Tibial artery (tissue), 4 donors: ENCODE measurements at places on chromosomes 4 and X.

DNA sequence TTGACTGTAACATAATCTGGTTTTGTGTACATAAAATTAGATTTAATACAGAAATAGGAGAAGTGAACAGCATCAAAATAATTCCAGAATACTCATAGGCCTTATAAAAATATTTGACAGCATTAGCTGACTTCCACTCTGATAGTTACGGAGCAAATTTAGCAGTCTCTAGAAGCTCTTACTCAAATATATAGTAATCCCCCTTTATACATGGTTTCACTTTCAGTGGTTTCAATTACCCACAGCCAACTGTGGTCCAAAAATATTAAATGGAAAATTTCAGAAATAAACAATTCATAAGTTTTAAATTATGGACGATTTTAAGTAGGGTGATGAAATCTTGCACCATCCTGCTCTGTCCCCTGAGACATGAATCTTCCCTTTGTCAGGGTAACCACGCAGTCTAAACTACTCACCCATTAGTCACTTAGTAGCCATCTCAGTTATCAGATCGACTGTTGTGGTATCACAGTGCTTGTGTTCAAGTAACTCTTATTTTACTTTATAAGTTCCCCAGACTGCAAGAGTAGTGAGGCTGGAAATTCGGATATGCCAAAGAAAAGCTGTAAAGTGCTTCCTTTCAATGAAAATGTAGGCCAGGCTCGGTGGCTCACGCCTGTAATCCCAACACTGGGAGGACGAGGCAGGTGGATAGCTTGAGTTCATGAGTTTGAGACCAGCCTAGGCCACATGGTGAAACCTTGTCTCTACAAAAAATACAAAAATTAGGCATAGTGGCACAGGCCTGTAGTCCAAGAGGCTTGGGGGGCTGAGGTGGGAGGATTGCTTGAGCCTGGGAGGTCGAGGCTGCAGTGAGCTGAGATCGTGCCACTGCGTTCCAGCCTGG, 17.2 kb upstream of the RTL9 start:
- DNase-seq: no peak

- peak; percentile 59 for DNase-seq
These were observed 91.4 kb downstream of the GABRB1 start for GRCh38 chr4:47122592-47123291.

- no peak for DNase-seq
These were observed 64.7 kb downstream of the ANTXR2 start for GRCh38 chr4:80008351-80008750.

- no peak for DNase-seq
These were observed 36.3 kb downstream of the OPHN1 start for GRCh38 chrX:68396953-68397352.

DNA sequence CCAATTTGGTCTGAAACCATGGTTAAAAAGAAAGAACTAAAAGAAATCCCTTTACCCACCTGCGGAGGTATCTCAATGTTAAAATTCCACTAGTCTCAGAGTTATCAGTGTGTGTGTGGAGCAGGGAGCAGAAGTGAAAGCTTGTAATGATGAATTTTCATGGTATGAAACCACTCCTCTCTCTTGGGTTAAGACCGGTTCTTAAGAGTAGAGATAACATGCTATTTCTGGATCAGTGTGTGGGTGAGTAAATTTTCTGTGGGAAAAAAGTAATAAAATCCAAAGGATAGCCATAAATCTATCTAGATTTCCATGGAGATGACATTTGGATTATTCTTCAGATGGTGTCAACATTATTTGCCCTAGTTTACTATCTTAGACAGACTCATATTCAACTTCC, 3.2 kb downstream of the FGF13 start:
- DNase-seq: no peak

GRCh38 chr4:149441338-149441737, 374.3 kb downstream of the IQCM start:
- DNase-seq: no peak

DNA sequence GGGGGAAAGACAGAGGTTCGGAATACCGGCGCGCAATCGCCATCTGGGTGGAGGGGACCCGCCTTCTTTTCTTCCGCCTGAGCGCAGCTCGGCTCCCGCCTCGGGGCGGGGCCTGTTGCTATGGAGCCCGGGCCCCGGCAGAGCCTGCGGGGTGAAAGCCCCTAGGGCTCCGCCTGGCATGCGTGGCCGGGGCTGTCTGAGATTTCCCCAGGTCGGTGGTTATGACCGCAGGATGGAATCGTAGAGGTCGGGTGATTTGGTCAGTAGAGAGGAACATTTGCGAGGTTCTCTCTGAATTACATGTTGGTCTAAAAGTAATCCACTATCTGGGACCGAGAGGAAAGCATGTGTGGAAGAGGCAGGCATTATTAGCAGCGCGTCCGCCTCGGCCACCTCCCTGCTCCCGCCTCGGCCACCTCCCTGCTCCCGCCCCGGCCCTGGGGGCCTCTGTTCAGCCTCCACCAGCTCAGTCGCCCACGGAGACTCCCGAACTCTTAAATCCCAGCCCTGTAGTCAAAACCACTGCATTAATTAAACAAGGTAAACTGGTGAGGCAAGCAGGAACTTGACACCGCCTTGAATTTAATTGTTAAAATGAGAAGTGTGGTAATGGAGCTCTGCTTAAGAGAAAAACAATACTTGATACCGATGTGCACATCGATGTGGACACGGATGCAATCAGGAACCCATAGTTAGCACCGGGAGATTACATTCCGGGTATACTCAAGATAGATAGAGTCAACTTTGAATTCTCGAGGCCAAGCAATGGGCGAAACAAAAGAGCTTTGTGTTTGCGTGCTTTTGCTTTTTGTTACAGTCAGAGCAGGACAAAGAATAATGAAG, 45.2 kb downstream of the TRIM2 start:
- DNase-seq: peak; percentile 49

DNA sequence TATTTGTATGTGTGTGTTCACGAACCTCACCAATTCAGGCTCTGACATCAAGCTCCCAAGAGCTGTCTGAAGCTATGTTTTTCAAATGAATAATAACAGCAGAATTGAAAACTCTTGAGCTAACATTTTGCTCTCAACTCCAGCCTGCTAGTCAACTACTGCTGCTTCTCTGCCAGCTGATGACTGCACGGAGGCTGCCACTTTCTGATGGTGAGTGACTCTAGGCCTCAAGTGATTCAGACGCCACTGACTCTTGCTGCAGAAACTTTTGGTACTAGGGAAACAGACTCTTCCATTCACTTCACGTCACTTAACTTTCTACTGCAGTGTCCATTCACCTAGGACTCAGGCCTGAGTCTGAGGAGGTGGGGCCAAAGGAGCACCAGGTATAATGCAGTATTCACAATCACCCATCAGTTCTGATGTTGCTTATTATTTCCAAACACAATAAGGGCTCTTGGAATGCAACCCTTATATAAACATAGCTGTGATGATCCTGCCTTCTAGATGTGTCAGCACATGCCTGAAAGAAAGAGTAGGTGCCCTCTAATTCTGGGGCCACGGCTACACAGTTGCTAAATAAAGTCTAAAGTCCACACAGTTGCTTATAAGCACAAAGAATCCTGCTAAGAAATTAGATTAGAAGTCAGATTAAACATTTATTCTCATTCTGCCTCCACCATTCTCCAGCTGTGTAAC, 16.0 kb downstream of the PRDM8 start:
- no peak for DNase-seq

GRCh38 chr4:181745933-181746625, 497.1 kb upstream of the TENM3 start:
- no peak for DNase-seq

- no peak for DNase-seq
These were observed 36.5 kb upstream of the SLC10A4 start for GRCh38 chr4:48446642-48447041.

- peak; percentile 66 for DNase-seq
These were observed 33.7 kb upstream of the STX18 start for GRCh38 chr4:4575284-4576211.

GRCh38 chr4:69563424-69563823, 67.7 kb upstream of the UGT2B4 start:
- DNase-seq: no peak

- DNase-seq: no peak
These were observed 145.3 kb downstream of the MID1 start for GRCh38 chrX:10474913-10475568.

DNA sequence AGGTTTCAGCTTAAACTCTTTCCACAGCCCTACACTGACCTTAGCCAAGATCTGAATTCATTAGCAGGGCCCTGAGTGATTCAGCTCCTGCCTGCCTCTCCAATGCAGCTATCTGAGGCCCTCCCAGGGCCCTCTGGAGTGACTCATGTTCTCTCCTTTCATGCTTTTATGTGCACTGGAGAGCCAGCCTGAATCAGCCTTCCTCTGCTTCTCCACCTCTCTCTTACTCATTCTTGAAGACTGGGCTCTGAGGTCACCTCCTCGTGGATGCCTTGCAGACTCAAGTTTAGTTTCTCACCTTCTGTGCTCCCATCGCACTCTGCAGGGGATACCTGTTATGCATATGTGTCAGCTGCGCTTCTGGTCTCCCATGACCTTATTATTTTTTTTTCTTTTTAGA, 3.1 kb upstream of the OCIAD2 start:
- peak; percentile 66 for DNase-seq

GRCh38 chr4:61556277-61556676, 356.2 kb downstream of the ADGRL3 start:
- DNase-seq: no peak

DNA sequence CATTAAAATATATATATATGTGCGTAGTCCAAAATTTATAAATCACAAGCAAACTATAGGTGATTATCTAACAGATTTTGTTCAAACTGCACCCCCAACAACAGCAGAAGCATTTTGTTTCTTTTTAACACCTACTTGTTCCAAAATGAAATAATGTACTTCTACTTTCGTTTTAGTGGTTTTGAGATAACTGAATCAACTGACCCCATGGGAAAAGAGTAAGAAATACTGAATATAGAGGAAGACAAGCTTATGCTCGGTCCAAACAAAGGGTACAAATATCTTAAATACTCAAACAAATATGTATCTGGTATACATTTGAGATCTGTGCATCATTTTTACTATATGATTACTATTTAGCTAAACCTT, 22.4 kb downstream of the MAP7D3 start:
- no peak for DNase-seq

DNA sequence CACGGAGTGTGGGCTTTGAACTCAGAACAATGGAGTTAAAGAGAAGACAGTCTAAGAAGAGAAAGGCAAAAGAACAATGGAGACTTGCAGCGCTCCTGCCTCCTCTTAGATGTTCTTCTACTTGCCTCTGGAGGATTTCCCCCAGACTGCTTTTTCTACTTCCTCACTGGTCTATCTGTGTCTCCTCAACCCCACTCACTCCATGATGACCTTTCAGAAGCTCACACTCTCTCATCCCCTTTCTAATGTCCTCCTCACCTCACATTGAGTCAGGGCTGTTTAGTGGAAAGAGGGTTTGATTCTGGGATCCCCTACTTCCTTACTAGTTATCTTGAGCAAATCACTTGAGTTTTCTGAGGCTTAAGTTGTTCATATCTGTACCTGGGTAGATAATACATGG, 12.2 kb upstream of the HERC6 start:
- DNase-seq: no peak

- DNase-seq: no peak
These were observed 14.5 kb downstream of the AFP start for GRCh38 chr4:73450398-73451004.

GRCh38 chrX:44306356-44306755, 37.1 kb downstream of the EFHC2 start:
- DNase-seq: no peak

- no peak for DNase-seq
These were observed 48.2 kb upstream of the NMU start for GRCh38 chr4:55684276-55684675.

GRCh38 chr4:148116264-148116663, 325.9 kb downstream of the NR3C2 start:
- DNase-seq: no peak

DNA sequence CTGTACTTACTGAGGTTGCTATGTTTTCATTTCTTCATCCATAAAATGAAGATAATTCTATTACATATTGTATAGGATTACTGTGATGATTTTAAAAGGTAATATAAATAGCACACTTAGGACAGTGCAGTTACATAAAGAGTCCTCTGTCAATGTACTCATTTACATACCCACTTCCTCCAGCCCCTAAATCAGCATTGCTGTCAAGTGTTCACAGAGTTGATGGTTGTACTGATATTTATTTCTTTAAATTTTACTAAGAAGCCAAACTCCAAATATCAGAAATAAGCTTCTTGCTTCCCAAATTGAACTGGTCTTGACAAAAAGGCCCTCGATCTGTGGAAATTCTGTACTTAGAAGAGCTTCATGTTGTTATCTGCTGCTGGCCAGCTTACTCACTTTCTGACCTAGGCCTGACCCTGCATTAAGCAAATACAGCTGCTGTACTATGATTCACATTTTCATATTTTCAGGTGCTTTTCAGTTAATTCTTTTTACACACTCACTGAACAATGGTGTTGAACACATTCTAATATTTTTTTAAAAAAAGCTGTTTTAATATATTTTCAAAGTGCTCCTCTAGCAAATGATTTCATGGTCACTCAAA, 259.6 kb downstream of the UNC5C start:
- DNase-seq: no peak

DNA sequence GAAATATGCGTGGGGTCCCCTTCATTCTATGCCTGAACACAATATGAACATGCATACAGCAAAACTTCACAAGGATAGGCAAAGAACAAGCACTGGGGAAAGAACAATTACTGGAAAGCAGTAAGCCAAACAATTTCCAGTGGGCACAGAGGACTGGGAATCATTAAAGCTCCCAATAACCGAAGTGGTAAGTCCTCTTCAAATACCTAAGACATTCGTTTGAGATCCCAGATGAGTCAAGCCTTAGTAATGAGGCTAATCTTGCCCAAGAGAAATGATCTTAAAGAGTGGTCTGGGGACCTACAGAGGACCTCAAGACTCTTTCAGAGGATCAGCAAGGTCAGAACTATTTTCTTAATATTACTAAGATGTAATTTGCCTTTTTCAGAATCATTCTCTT, 28.6 kb downstream of the ANAPC10 start:
- DNase-seq: no peak

GRCh38 chrX:134782796-134783195, 124.5 kb upstream of the PLAC1 start:
- no peak for DNase-seq

- DNase-seq: no peak
These were observed 202.5 kb upstream of the KLF8 start for GRCh38 chrX:56029691-56030090.

GRCh38 chr4:144644368-144645101, 1.4 kb upstream of the HHIP start:
- no peak for DNase-seq

- DNase-seq: no peak
These were observed 197.4 kb upstream of the HS3ST1 start for GRCh38 chr4:11626066-11626465.
